ENCODE measurements at places on chromosomes 3 and 15.

DNA sequence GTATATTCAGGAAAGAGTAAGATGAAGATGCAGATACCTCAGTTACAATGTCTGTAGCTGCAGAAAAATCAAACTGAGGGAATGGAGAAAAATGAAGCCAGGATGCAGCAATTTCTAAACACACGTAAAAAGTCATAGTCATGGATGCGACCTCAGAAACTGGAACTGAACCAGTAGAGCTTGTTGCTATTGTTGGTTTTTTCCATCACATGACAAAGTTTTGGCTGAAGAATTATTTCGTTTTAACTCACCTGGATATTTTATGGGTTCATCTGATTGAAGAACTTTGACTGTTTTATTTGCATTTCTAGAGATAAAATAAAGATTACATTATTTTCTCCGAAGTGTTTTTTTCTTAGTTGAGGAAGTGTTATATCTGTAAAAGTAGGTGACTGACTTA is 591.2 kb downstream of the ZBBX start:
- no peak overlapping the region for H3K4me3 ChIP-seq
- no peaks in the 10 kb centered on the region for H3K36me3 ChIP-seq

- DNase-seq: no peak
- H3K4me1 ChIP-seq: no peaks in the 10 kb centered on the region
- no peak overlapping the region for H3K27ac ChIP-seq
- H3K36me3 ChIP-seq: no peaks in the 10 kb centered on the region
These were observed 58.5 kb downstream of the RFTN1 start for GRCh38 chr3:16455001-16455400.

DNA sequence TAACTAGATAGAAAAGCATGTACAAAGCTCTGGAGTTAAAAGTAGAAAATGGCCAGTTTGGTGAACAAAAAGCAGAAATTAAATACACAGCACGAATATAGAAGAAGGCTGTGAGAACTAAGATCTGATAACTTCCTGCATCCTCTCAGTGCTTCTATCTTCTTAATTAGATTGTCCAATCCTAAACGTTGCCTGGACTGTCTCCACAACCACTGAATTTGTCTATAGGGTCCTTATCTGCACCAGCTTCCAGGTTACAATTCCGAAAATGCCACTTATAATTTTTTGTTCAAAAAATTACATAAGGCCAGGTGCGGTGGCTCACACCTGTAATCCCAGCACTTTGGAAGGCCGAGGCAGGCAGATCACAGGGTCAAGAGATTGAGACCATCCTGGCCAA is 626.3 kb downstream of the TBL1XR1 start:
- no peaks in the 10 kb centered on the region for H3K36me3 ChIP-seq
- H3K4me1 ChIP-seq: no peaks in the 10 kb centered on the region
- no peak overlapping the region for H3K27ac ChIP-seq
- no peak overlapping the region for H3K4me3 ChIP-seq
- no peaks in the 10 kb centered on the region for H3K27me3 ChIP-seq

- H3K4me1 ChIP-seq: no peaks in the 10 kb centered on the region
- H3K4me3 ChIP-seq: no peak overlapping the region
- peak overlapping the region; percentile 36 for H3K27ac ChIP-seq
- no peaks in the 10 kb centered on the region for H3K36me3 ChIP-seq
- no peaks in the 10 kb centered on the region for H3K27me3 ChIP-seq
These were observed 124.8 kb downstream of the MYLK start for GRCh38 chr3:123759311-123759710.

GRCh38 chr3:125107363-125107762 is 51.6 kb upstream of the HEG1 start:
- no peak overlapping the region for H3K27ac ChIP-seq
- DNase-seq: no peak
- no peaks in the 10 kb centered on the region for H3K4me1 ChIP-seq

DNA sequence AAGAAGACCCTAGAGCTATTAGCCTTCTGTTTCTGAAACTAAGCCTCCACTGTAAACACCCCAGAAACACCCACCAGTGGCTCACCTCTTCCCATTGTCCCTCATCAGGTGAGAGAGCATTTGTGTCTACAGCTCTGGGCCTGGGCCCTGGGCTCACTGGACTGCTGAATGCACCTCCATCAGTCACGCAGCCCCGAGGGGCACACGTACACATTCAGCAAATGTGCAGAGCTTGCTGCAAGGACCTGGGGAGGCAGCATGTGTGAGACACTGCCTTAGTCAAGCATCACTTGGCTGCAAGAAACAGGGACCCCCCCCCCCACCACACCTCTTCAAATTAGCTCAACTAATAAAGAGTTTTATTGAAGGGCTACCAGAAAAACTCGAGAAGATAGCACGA is 29.0 kb downstream of the MRPL46 start:
- H3K27me3 ChIP-seq: no peaks in the 10 kb centered on the region
- no peaks in the 10 kb centered on the region for H3K36me3 ChIP-seq
- DNase-seq: no peak
- H3K27ac ChIP-seq: no peak overlapping the region
- H3K4me1 ChIP-seq: no peaks in the 10 kb centered on the region
- H3K4me3 ChIP-seq: no peak overlapping the region

All from right lobe of liver (tissue), 6 donors.